ENCODE measurements at places on chromosomes 1 and 21.

GRCh38 chr1:110945626-110946025 is 18.1 kb downstream of the LRIF1 start:
- DNase-seq: no peak

DNA sequence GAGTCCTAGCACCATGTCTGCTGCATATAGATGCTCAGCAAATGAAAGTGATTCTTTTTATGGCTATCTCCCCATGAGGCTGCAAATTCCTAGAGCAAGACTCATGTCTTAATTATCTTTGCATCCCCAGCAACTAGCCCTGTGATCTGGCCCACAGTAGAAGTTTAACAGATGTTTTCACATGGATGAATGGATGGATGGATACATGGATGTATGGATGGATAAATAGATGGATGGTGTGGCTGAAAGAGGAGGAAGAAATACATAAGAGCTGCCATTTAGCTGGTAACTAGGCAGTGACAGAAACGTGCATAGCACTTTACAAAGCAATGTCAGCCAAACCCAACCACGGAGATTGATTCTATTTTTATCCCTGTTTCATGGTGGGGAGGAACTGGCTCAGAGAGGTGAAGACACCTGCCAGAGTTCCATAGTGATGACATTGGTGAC is 32.7 kb upstream of the ZBTB40 start:
- DNase-seq: no peak

- DNase-seq: no peak
These were observed 43.2 kb downstream of the RHOU start for GRCh38 chr1:228778466-228778865.

DNA sequence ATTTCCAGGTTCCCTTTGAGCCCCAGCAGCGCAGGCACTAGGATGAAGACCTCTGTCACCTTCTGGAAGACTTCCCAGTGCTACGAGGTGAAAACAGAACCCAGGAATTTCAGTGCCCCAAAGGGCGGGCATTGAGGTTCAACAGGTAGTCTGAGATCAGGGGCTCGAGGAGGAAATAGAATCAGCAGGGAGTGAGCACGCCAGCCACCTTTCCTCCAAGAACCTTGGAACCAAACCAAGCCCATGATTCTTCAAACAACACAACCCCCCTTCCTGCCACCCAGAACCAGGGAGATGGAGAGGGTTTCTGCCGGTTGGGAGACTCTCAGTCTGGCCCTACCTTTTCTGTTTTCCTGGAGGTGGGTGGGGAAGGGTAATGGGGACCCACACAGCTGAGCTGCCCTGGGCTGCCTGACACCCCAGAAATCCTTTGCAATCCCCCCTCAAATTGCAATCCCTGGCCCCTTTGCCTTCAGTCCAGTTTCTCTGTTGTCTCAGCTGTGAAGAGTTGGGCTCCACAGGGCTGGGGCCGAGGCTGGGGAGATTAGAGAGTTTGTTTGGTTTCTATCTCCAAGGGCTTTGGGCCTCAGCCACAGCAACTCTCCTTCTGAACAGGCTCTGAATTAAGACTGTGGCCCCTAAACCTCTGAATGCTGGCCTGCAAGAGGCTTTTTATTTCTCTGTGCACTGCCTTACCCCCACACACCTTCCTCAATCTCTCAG is 11.9 kb downstream of the SLC41A1 start:
- no peak for DNase-seq

- DNase-seq: no peak
These were observed 119.1 kb downstream of the ACTL8 start for GRCh38 chr1:17874231-17874630.

DNA sequence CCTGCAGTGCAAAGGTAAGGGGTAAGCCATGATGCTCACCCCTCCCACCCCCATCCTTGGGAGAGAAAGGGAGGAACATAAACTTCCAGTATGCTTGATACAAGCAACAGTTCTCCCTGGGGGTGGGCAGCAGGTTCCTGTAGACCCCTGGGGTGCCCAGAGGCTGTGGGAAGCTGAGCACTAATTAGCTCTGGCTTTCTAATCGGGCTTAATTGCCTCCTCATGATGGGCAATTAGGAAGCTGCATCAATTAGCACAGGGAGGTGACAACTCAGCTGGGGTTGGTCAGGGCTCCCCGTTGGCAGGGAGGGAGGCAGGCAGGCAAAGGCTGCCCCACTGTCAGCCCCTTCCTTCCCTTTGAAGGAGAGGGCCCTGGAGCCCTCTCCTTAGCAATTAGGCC is 15.7 kb upstream of the LMNA start:
- DNase-seq: no peak

GRCh38 chr1:221187174-221187573 is 307.9 kb downstream of the HLX start:
- DNase-seq: no peak

GRCh38 chr1:114750780-114751179 is 7.0 kb downstream of the CSDE1 start:
- DNase-seq: no peak

DNA sequence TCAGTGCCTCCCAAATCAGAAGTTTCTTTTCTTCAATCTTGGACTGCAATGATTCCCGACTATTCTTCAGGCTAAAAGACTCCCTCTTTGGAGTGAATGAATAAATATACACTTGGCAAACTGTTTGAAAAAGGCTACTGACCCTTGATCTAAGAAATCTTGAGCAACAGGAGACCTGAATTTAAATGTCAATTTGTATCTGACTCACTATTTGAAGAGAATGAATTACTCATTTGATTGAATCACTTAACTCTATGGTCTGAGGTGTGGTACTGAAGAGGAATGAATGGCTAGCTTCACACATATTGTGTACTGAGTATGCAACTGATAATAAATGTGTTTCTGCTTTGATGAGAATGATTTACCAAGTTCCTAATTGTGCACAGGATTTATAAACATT is 4.6 kb upstream of the SMG7 start:
- DNase-seq: no peak

DNA sequence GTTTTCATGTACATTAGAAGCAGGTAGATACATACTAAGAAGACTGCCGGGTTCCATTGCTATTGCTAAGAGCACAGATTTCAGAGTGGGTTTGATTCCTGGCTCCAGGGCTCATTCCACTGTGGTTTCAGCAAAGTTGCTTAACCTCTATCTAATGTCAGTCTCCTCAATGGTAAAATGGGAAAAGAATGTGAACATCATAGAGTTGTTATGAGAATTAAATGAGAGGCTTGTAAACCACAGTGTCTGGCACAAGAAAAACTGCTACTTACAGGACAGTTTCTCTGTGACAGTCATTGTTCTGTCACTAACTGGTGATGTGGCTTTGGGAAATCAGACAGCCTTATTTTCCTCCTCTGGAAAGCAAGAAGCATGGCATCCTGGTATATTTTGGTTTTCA is 10.7 kb upstream of the PLXNA2 start:
- no peak for DNase-seq

DNA sequence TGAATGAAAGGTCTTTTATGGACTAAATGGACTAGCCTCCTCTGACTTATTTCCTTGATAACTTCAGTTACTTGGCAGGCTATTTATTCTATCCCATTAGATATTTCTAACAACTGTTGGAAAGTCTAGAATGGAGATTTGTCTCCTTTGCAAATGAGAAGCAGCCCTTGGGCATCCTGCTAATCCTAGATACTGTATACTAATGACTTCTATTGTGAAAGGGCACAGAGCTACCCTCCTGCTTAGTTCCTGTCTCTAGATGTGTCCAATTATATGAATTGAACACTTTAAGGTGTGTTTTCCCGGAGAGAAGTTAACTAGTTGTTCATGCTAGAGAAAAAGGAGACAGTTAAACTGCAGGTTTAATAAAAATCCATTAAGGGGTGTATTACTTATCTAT is 10.2 kb upstream of the NCMAP start:
- no peak for DNase-seq

DNA sequence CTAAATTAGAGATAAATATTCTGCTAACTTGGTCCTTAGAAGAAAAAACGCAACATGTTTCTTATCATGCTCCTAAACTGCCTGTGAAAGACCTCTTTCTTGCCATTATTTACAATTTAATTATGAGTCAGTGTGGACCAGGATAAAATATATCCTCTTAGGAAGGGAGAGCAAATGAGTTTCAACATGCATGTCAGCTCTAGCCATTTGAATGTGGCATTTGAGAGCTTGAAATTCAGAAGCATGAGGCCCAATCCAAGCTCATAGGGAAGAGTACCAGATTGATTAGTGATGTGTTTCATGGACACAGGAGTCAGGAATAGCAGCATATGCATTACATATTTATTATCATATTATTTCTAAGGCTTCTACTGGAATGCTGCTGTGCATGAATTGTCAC is 39.3 kb downstream of the TBX15 start:
- DNase-seq: no peak

DNA sequence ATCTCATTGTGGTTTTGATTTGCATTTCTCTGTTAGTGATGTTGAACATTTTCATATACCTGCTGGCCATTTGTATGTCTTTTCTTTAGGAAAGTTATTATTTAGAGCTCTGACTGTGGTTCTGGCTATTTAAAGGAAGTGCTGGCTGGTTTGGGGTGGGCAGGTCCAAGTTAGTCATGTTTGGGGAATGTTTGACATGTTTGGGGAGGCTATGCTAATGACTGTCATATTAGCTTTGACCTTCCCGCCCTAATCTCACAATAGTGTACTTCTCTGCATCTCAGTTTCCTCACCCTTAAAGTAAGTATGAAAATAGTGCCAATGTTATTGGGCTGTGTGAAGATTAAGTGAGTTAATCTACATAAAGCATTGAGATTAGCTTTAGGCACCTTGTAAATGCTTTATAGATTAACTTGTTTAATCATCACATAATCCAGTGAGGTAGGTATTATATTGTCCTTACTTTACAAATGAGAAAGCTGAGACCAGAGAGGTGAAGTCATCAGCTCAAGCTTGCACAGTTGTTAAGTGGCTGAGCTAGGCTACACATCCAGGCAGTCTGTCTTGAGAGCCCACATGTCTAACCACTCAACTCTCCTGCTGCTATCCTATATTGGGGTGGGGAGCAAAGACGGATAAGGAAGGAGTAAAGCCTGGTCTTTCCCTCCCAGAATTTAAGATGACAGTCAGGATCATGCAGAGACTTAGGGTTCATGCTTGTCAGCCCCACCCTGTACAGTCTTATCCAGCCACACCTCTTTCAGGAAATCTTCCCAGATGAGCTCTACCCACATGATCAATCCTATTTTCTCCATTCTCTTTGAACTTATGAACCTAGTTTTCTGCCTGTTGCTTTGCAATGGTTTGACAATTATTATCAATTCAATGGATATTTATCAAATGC is 22.8 kb upstream of the CRNN start:
- no peak for DNase-seq

GRCh38 chr1:8818325-8818775 is 910 bp upstream of the RERE start:
- DNase-seq: no peak

DNA sequence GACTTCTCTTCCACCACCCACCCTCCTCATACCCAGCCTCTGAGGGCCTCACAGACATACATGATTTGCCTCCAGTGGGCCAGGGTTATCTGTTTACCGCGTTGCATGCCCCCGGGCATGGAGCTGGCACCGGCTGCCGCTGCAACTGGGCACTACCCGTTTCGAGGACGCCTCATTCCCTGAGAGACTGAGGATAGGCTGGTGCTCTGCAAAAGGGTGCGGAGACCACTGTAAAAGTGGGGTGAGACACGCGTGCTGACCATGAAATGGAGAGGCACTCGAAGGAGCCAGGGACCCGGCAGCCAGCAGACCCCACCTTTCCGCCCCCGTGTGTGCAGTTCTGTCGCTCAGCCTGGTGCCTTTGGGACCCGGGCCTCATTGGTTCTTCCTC is 20.6 kb downstream of the TP73 start:
- peak; percentile 2 for DNase-seq

GRCh38 chr1:115021145-115021544 is 8.5 kb upstream of the TSHB start:
- no peak for DNase-seq

GRCh38 chr1:65229201-65229600 is 80.1 kb upstream of the DNAJC6 start:
- no peak for DNase-seq

DNA sequence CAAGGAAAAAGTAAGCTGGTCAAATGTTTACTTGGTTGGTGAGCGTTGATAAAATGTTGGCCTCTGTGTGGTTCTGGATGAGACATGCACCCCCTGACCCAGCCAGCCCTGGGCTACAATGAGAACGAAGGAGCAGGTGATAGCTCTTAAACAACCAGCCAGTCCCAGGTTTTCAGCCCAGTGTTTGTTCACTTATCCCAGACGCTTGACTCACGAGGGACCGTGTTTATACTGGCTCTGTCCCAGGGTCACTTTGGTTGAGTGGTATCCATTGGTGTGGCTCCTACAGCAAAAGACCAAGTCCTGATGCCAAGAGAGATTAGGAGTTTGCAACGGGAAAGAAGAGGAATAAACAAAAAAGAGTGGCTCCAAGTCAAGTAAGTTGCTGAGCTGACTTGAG is 86.9 kb downstream of the KCNJ15 start:
- no peak for DNase-seq

- no peak for DNase-seq
These were observed 1131.4 kb downstream of the PLA2G4A start for GRCh38 chr1:187960125-187960638.

- no peak for DNase-seq
These were observed 56.7 kb downstream of the MRPL39 start for GRCh38 chr21:25550352-25551120.

- DNase-seq: no peak
These were observed 83.0 kb downstream of the GRIK3 start for GRCh38 chr1:36951292-36951750.

DNA sequence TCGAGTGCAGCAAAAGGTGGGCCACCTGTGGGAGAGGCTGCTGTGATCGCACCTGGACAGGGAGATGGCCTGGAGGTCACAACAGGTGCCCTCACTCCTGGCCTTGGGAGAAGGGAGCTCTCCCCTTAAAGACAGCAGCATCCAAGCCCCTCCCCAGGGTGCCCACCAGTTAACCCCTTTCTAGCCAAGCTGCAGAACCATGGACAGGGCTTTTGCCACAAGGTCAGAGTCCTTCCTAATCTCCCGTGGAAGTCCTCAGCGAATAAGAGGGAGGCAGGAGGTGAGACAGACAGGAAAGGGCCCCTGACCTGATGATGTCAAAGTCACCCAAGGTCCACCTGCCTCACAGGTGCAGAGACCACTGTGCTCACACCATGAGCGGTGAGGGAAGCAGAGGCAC is 1.7 kb downstream of the CNTN2 start:
- DNase-seq: no peak

- no peak for DNase-seq
These were observed 2.2 kb upstream of the EPHA2 start for GRCh38 chr1:16158025-16158424.

- no peak for DNase-seq
These were observed 57.4 kb downstream of the B3GALT5 start for GRCh38 chr21:39669976-39670661.

- DNase-seq: no peak
These were observed 80.2 kb downstream of the NTMT2 start for GRCh38 chr1:170225781-170226530.

- DNase-seq: no peak
These were observed 6.6 kb upstream of the GNG12 start for GRCh38 chr1:67839826-67840225.

GRCh38 chr1:202687370-202687769 is 22.9 kb downstream of the SYT2 start:
- no peak for DNase-seq

- no peak for DNase-seq
These were observed 303.3 kb upstream of the ESRRG start for GRCh38 chr1:217026531-217026930.

GRCh38 chr1:61124078-61124477 is 41.7 kb downstream of the NFIA start:
- DNase-seq: no peak

All from left ventricle myocardium inferior (tissue), 1 donor.